ENCODE measurements at places on chromosomes 3 and 15. TPM values are rescaled to one million over a fixed set of nuclear protein-coding genes. Genes with fewer than 3 reads are reported as not detected.

DNA sequence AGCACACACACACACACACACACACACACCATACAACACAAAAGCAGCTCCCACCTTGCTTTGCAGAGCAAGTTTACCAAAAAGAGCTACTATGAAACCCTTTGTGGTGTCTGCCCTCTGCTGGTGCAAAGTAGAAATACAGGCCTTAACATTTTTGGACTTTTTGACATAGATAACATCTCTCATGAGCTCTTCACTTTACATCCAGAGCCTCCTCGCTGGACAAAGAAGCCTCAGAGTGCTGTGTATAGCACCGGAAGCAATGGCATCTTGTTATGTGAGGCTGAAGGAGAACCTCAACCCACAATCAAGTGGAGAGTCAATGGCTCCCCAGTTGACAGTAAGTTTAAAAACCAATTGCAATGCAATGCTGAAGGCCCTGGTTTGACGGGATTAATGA lies 157.9 kb downstream of the CHL1 start:
- H3K36me3 ChIP-seq, result no peaks in the 10 kb centered on the region
- no peak overlapping the region for H3K4me3 ChIP-seq
- H3K4me1 ChIP-seq, result no peaks in the 10 kb centered on the region
- no peak overlapping the region for H3K27ac ChIP-seq
- H3K27me3 ChIP-seq, result no peaks in the 10 kb centered on the region

GRCh38 chr3:15539066-15539465 lies 17.6 kb upstream of the COLQ start:
- no peak overlapping the region for H3K4me3 ChIP-seq
- no peak overlapping the region for H3K27ac ChIP-seq
- DNase-seq, result no peak

GRCh38 chr3:5498981-5499380 lies 311.5 kb downstream of the EDEM1 start:
- no peaks in the 10 kb centered on the region for H3K36me3 ChIP-seq
- peaks cover 4% of the 10 kb centered on the region for H3K4me1 ChIP-seq
- no peak overlapping the region for H3K27ac ChIP-seq
- H3K27me3 ChIP-seq, result no peaks in the 10 kb centered on the region
- H3K4me3 ChIP-seq, result no peak overlapping the region

DNA sequence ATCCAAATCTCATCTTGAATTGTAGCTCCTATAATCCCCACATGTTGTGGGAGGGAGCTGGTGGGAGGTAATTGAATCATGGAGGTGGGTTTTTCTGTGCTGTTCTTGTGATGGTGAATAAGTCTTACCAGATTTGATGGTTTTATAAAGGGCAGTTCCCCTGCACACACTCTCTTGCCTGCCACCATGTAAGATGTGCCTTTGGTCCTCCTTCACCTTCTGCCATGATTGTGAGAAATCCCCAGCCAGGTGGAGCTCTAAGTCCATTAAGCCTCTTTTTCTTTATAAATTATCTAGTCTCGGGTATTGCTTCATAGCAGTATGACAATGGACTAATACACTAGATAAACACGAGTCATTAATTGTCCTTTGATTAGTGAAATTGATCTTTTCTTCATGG lies 214.5 kb upstream of the CFAP20DC start:
- H3K4me3 ChIP-seq, result no peak overlapping the region
- no peak overlapping the region for H3K27ac ChIP-seq
- DNase-seq, result no peak

GRCh38 chr3:138187296-138188012 lies at the start of gene ARMC8:
Gene ARMC8 (plus strand): TSS chr3:138187301. CDS start chr3:138187555, 254 bp downstream.
- peaks cover 36% of the 10 kb centered on the region for H3K4me1 ChIP-seq
- peaks cover 15% of the 10 kb centered on the region for H3K36me3 ChIP-seq
- peak within 1 kb of the TSS; percentile 91 for H3K27ac ChIP-seq
- peaks cover 14% of the 10 kb centered on the region for H3K27me3 ChIP-seq
- H3K4me3 ChIP-seq, result peak within 1 kb of the TSS; percentile 94

DNA sequence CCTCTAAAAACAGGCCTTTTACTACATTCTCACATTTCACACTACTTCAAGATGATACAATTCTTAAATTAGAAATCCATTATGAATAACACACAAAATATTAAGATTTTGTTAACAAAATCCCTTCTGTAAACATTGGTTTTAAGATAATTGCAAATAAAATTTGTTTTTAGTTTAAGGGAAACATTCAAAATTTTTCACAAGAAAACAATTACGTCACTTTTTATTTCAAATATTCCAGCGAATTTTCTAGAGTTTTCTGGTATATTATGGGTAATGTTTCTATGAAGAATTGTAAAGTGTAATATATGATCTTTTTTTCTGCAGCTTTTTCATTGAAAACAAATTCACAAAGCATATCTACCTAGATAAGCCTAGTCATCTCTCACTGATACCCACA lies 5.9 kb downstream of the ARPP21 start:
- H3K4me3 ChIP-seq, result no peak overlapping the region
- peaks cover 13% of the 10 kb centered on the region for H3K27me3 ChIP-seq
- H3K27ac ChIP-seq, result no peak overlapping the region

- H3K27ac ChIP-seq, result no peak overlapping the region
- H3K27me3 ChIP-seq, result no peaks in the 10 kb centered on the region
- DNase-seq, result no peak
Measured at GRCh38 chr3:17411157-17411877, 331.1 kb downstream of the TBC1D5 start.

DNA sequence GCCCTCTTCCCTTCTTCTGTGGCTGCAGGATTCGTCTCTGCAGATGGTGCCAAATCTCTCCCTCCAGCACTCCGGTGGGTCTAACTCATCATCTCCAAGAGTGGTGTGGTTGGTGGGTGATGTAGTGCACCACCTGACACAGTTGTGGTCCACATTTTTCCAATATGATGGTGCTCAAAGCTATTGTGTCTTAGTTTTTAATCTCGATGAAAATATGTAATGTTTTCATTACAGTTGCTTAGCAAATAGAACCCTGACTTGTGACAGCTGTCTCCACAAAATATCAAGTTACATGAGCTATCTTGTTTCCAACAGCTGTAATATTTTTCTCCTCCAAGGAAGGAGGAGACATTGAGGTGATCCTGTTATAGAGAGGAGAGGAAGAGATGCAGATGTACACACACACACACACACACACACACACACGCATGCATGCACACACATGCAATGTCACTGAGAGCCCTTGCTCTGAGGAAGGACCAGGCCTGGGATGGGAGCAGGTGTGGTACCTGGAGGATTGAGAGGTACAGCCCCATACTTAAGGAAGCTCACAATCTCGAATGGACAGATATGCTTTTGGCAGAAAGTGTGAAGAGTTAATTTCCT lies 15.7 kb upstream of the ESYT3 start:
- H3K36me3 ChIP-seq, result no peaks in the 10 kb centered on the region
- H3K4me1 ChIP-seq, result peaks cover 1% of the 10 kb centered on the region
- H3K4me3 ChIP-seq, result no peak overlapping the region
- peaks cover 20% of the 10 kb centered on the region for H3K27me3 ChIP-seq
- H3K27ac ChIP-seq, result no peak overlapping the region

SCAANT1 gene
- not detected for total RNA-seq

TASOR gene
- total RNA-seq, result 75.6 TPM

ALG3 gene
- 35.3 TPM for total RNA-seq

CKMT1A gene
- not detected for total RNA-seq
